A549 (cell line): ENCODE measurements at places on chromosomes 6 and 20.

DNA sequence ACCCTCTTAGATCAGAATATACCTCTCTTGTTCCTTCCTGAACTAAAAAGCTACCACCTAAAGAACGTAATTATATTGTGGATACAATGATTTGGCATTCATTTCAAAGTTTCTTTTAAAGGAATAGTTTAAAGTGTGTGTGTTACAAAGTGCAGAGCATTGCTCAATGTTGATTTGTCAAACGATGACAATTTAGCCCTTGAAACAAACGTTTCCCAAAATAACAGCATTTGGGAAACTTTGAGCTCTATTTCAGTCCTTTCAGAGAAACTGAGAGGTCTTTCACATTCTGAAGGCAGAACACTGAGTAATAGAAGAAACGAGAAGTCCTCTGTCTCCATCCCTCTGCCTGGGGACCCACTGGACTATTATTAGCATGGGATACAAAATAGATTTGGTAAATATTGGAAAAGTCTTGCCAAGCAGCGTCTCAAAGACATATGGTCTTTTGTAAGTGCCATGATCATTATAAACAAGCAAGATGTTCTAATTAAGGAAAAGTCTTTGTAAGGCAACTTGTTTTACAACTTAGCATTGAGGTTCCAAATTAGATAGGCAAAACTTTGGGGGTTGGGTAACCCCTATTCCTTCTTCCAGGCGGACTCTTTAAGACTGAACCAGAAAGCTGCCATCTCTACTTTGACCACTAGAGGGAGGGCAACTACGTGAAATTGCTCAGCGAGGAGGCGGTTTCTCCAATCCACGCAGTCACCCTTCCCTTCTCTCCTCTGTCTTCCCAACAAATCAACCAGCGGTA is 208.8 kb downstream of the RNF144B start:
- peak; percentile 18 for DNase-seq

DNA sequence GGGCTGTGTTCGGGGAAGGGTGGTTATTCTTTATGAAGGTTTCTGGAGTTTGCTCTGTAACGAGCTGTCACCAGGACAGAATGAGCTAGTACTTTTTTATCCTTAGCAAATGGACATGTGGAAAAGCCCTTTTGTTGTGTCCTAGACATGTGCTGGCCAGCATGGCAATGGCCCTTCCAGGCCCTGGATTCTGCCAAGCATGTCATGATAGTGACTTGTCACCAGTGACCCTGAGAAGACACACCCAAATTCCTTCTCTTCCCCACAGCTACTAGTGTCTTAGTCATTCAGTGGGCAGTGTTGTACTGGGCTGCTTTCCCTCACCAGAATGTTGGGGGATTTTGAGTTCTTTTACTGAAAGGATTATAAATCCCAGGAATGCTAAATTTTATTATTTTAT is 74.0 kb upstream of the XRN2 start:
- peak; percentile 8 for DNase-seq

DNA sequence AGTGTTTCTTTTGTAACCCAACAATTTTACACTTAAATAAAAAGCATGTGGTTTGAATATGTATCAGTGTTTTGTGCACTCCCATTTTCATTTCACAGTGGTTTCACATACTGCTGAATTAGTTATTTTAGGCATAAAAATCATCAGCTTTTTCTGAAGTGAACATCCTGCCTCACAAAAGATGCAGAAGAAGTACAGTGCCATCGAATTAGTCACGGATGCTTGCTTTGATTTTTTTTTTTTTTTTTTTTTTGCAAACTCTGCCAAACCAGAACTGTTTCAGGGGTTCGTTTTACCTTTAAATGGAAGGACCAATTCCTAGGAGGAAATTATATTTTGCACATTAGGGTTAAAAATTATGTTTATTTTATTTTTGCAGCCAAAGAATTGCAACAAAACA is 158.6 kb downstream of the RPS12 start:
- no peak for DNase-seq

- DNase-seq = peak; percentile 29
Observed at GRCh38 chr6:81759782-81760181, 7.3 kb upstream of the TENT5A start.
